ENCODE measurements at places on chromosomes 16 and 17.

GRCh38 chr17:57766318-57766943 lies 21.3 kb upstream of the CCDC182 start:
- no peak for DNase-seq

- DNase-seq: no peak
Observed at GRCh38 chr17:34351096-34351495, 5.2 kb upstream of the CCL13 start.

GRCh38 chr17:59423137-59423724 lies 91.8 kb downstream of the YPEL2 start:
- no peak for DNase-seq

- DNase-seq: no peak
Observed at GRCh38 chr17:75475144-75475835, 18.9 kb downstream of the TMEM94 start.

GRCh38 chr16:58128181-58128631 lies 975 bp downstream of the CFAP20 start:
- no peak for DNase-seq

DNA sequence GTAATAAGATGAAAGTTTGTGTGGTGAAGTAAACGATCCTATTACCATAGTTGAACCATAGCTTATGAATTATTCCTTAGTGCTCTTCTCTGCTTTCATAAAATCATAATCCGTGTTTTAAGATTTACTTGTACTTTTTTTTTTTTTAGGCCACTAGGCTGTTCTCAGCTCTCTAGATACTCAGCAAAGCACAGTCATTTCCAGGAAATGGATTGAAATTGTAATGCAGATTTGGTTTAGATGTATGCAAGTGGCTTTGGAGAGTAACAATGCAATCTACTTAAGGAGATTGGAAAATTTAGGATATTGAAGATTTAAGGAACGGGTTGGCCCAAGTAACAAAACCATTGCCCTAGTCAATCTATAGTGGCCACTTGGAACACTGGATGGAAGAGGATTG lies 125.1 kb downstream of the PITPNC1 start:
- DNase-seq: no peak

DNA sequence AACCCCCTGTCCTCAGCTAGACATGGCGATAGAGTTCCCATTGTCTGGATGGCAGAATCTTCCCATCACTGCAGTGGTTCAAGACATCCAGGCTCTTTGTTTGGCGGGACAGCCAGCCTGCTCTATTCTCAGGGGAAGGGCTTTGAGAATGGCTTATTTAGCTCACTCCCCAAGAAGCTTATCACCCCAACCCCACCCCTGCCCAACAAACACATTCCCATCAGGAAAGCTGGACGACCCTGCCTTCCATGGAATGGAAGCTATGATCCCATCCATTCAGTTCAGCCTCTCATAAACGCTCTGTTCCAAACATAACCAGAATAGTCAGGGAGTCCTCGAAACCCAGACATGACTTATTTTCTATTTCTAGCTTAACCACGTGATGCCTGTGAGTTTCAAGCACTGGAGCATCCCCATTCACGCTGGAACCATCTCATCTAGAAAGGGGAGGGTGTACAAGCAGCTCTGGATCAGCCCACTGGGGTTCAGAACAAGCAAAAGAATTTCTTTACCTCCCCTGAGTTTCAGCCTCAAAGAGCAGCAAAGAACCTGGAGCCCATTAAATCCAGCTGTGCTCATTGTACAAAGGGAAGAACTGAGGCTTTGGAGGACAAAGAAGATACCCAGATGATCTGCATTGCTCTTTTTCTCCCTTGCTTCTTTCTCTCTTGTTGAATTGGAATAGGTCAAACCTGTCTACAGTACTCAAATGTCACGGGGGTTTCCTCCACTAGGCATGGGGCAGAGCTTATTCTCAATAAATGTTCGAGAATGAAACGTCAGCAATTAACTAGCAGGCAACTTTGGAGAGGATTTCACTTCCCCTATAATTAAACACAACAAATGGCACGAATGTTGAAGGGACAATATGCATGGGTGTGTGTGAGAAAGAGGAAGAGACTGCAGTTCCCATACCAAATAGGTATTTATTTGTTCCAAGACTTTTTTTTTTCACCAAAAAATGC lies 93.1 kb downstream of the XYLT1 start:
- DNase-seq: no peak

DNA sequence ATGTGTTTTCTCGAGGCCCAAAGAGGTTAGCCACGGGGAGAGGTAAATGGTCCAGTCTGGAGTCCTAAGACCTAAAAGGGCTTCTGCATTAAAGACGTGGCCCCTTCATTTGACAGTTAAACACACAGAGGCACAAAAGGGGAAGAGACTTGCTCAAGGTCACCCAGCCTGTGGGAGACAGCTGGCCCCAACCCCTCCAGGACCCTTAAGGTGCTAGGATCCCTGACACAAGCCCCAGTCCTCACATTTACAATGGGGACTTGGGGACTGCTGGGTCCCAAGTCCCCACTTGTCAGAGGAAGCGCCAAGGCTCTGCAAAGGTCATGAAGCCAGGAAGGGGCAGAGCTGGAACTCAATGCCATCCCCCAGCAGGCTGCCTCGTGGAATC lies 1.7 kb downstream of the ABAT start:
- DNase-seq: no peak

DNA sequence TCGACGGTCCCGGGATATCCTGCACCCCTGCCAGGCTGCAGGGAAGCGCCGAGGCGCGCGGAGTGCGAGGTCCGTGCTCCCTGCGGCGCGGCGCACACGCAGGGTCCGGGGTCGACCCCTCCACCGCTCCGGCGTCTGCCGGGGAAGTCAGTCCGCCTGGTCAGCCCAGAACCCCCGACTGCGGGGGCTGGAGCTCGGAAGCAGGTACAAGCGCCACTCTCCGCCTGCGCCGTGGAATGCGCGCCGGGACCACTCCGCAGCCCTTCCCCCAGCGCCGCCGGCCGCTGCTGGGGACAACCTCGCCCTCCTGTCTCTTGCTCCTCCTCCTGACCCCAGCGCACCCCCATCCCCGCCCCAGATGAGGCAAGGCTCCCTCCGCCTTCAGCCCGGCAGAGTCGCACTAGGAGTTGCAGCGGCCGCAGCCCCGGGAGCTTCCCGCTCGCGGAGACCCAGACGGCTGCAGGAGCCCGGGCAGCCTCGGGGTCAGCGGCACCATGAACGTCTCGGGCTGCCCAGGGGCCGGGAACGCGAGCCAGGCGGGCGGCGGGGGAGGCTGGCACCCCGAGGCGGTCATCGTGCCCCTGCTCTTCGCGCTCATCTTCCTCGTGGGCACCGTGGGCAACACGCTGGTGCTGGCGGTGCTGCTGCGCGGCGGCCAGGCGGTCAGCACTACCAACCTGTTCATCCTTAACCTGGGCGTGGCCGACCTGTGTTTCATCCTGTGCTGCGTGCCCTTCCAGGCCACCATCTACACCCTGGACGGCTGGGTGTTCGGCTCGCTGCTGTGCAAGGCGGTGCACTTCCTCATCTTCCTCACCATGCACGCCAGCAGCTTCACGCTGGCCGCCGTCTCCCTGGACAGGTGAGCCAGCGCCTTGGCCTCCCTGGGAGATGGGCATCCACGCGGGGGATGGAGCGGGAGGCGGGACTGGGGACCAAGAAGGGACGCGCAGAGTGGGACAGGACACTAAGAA lies at the start of gene GALR2:
Gene GALR2 (plus strand): TSS at position 392 of the 974 bp plus-strand sequence. CDS start 103 bp downstream, at position 495.
- peak; percentile 82 for DNase-seq

DNA sequence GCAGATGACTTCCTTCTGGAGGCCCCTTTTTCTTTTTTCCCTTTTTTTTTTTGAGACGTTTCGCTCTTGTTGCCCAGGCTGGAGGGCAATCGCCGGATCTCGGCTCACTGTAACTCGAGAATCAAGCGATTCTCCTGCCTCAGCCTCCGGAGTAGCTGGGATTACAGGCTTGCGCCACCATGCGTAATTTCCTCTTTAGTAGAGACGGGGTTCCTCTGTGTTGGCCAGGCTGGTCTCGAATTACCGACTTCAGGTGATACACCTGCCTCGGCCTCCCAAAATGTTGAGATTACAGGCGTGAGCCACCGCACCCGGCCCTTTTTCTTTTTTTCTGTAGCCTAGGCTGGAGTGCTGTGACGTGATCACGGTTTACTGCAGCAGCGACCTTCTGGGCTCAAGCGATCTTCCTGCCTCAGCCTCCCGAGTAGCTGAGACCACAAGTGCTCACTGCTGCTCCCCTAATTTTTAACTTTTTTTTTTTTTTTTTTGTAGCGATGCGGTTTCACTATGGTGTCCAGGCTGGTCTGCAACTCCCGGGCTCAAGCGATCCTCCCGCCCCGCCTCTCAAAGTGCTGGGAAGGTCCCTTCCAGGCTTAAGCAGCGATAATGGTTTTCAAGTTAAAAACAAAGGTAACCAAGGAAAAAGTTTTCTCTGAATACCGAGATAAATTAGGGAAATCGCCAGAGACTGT lies 956 bp upstream of the IST1 start:
- DNase-seq: no peak

- no peak for DNase-seq
Observed at GRCh38 chr16:70735141-70735979, 49.5 kb upstream of the MTSS2 start.

- DNase-seq: no peak
Observed at GRCh38 chr16:79391395-79391794, 209.1 kb downstream of the MAF start.

- no peak for DNase-seq
Observed at GRCh38 chr16:5042574-5043171, 8.9 kb upstream of the NAGPA start.

DNA sequence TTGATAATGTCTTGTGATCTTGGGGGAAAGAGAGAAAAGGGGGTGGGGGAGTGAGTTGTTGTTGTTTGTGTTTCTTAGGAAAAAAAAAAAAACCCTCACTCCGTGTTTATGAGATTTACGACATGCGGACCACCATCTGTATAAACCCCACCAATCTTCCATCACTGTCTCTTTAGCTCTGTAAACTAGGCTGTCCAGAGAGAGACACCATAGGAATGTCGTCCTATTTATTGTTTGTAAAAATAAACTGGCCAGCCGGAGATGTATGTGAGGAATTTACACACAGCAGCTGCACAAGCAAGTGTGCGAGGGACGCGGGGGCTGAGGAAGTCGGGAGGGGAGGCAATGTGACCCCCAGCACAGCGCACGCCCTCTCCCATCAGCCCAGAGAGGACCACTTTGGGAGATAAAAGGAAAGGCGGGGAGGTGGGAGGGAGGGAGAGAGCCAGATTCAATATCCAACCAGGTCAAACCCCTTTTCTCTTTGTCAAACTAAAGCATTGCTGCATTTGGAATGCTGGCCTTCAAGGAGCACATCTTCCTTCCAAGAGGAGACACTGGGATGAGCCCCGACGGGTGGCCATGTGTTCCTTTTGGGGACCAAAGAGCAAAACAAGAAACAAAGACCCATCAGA lies 136.2 kb upstream of the SALL1 start:
- no peak for DNase-seq

DNA sequence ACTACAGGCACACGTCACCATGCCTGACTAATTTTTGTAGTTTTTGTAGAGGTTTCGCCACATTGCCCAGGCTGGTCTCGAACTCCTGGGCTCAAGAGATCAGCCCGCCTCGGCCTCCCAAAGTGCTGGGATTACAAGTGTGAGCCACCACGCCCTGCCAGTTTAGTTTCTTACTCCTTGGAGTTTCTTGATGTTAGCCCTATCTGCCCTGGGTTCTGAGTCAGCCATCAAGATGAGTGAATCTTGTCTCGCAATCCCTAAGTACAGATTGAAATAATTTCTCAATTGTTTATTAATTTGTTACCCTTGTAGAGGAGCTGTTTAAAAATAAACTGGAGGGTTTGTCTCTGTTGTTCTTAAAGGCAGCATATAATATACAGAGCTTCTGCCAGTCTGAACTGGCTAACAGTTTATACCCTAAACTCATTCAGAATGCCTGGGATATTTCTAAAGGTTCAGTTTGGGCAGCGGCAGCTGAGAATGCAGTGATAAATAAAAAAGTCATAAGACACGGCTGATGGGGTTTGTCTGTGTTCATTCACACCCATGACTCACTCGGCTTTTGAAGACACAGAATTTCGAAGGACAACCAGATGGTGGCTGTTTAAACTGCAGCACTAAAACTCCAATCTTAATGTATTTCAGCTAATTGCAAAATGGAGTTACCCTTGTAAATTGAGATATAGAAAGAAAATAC lies 39.6 kb downstream of the GPRC5B start:
- DNase-seq: no peak

- DNase-seq: peak; percentile 89
Observed at GRCh38 chr17:16880121-16880842, 91.6 kb downstream of the TNFRSF13B start.

DNA sequence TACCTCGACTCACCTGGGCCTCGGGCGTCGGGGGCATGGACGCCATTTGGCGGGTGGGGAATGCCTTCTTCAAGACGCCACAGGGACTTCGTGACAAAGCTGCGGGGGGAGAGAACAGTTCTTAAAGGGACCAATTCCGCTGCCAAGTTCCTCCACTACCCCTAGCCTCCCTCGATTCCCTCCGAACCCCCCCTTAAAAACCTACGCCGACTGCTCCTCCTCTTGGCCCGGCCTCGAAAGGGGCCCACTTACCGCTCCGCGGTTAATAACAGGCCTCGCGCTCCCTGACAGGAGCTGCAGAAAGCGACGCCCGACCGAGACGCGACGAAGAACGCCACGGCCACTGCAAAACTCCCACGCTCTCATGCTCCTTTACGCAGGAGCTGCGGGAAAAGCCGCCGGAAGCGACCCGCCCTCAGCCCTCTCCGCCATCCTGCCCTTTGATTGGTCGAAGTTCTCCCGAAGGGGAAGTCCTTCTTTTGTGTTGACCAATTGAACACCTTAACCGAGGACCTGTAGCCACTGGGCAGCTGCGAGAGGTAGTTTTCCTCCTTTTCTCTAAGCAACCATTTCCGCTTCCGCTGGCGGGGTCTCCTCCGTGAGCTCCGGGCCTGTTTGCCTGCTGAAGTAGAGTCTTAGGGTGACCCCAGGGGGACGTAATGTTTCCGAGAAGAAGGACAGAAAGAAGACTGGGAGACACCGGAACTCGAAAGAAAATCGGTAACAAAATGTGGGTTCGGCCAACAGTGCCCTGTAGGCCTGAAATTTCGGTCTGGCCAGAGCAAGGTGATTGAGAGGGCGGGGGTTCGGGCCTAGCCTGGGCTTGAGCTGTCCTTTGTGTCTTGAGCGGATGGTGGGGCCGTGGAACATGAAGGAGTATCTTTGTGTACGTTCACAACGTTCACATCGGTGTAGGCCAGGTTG lies at the start of the genes NAA60 and ZNF597:
Gene NAA60 (plus strand): TSS at position 573 of the 924 bp plus-strand sequence. CDS start 32,548 bp downstream, outside the sequence.
Gene ZNF597 (minus strand): TSS at position 397 of the 924 bp plus-strand sequence. CDS start 351 bp downstream, at position 46.
- no peak for DNase-seq

- no peak for DNase-seq
Observed at GRCh38 chr16:20916942-20917341, 16.4 kb downstream of the LYRM1 start.

- no peak for DNase-seq
Observed at GRCh38 chr17:17883801-17884200, 47.0 kb upstream of the SREBF1 start.

DNA sequence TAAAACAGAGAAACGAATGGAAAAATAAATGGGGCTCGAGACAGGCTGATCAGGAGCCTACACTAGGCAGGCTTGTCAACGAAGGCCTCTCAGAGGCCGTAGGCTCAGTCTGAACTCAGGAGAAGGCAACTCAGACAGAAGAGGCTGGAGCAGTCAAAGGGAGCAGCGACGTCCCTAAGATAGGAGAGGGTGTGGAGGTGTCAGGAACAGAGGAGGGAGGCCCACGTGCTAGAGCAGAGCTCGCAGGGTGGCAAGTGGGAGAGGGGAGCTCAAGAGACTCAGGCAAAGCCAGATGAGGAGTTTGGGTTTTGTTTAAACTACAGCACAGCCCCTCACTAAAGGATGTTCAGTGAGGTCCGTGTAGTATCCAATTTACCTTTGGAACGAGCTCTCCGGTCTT lies 32.7 kb downstream of the LRRC75A start:
- DNase-seq: no peak

GRCh38 chr17:76593959-76594358 lies 8.3 kb upstream of the ST6GALNAC2 start:
- no peak for DNase-seq
